ENCODE measurements at places on chromosomes 5 and 9. TPM values are rescaled to one million over a fixed set of nuclear protein-coding genes. Genes with fewer than 3 reads are reported as not detected.
A peak's percentile ranks its signal among the peaks of the same experiment; 100 is the strongest.

Gene ASPN
- total RNA-seq = 2.9 TPM

Gene TSSK1B
- 1.2 TPM for total RNA-seq

- H3K27me3 ChIP-seq = no peaks in the 10 kb centered on the region
- no peak for DNase-seq
- H3K36me3 ChIP-seq = no peaks in the 10 kb centered on the region
- H3K27ac ChIP-seq = no peak overlapping the region
- H3K4me1 ChIP-seq = no peaks in the 10 kb centered on the region
Observed at GRCh38 chr9:129783516-129784361, 19.2 kb upstream of the TOR1B start.

DNA sequence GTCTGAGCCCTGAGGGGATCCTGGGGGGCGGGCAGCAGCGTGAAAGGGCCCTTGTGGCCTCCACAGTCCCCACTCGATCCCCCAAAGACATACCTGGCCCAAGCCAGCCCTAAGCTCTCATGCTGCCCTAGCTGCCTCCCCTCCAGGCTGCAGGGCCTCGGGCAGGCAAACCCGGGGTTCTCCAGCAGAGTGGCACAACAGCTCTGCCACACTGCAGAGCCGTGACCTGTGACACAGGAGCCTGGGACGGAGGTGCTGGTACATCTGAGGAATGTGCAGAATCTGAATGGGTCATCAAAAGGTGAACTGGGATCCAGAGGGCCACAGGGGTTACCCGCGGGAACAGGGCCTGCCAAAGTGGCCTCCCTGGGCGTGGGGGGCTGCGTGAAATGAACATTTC lies 163.2 kb downstream of the DAB2IP start:
- no peaks in the 10 kb centered on the region for H3K27me3 ChIP-seq
- H3K4me3 ChIP-seq = no peak overlapping the region
- H3K27ac ChIP-seq = no peak overlapping the region
- H3K36me3 ChIP-seq = no peaks in the 10 kb centered on the region
- H3K4me1 ChIP-seq = peaks cover 6% of the 10 kb centered on the region

DNA sequence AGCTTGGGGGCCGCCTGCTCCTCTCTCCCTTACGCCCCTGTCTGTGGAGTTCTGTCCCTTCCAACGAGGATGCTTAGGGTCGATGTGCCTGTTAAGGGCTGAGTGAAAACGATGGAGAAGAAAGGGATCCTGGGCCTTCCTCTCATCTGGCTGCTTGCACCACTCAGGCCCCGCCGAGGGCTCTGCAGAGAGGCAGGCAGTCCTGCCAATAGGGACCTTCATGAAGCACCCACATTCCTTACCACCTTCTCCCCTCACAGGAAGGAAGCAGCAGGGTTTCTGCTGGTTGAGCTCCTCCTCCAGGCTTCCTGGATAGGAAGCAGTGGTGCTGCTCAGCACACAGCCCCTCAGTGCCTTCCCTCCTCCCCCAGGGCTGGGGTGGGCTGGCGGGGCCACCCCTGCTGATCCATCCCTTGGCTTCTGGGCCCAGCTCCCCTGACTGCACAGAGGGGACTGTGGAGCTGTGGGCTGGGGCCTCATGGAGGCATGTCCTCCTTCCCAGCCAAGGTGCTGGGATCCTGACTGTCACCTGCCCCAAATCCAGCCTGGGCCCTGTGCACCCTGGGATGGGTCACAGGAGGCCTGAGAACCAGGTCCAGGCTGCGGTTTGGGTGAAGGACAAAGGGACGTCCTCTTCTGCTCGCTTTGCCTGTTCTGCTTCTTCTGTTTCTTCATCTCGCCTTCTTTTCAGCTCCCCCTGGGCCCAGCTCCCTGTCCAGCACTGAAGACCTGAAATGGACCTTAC lies 50.5 kb downstream of the AHRR start:
- H3K4me1 ChIP-seq = peaks cover 39% of the 10 kb centered on the region
- H3K27ac ChIP-seq = peak overlapping the region; percentile 75
- H3K36me3 ChIP-seq = no peaks in the 10 kb centered on the region
- no peaks in the 10 kb centered on the region for H3K27me3 ChIP-seq

- H3K36me3 ChIP-seq = no peaks in the 10 kb centered on the region
- H3K27me3 ChIP-seq = no peaks in the 10 kb centered on the region
- no peak overlapping the region for H3K4me3 ChIP-seq
Observed at GRCh38 chr5:51001227-51001923, 334.9 kb downstream of the PARP8 start.

Gene GDNF
- total RNA-seq = 0.98 TPM

Gene TMEM8B
- 11.3 TPM for total RNA-seq

Gene MYMK
- not detected for total RNA-seq

Gene SGCD
- total RNA-seq = 6.9 TPM

GRCh38 chr5:3187771-3188425 lies 407.7 kb upstream of the IRX1 start:
- no peak overlapping the region for H3K4me3 ChIP-seq
- no peak for DNase-seq
- H3K27ac ChIP-seq = no peak overlapping the region
- H3K4me1 ChIP-seq = no peaks in the 10 kb centered on the region
- H3K36me3 ChIP-seq = no peaks in the 10 kb centered on the region
- H3K27me3 ChIP-seq = no peaks in the 10 kb centered on the region

DNA sequence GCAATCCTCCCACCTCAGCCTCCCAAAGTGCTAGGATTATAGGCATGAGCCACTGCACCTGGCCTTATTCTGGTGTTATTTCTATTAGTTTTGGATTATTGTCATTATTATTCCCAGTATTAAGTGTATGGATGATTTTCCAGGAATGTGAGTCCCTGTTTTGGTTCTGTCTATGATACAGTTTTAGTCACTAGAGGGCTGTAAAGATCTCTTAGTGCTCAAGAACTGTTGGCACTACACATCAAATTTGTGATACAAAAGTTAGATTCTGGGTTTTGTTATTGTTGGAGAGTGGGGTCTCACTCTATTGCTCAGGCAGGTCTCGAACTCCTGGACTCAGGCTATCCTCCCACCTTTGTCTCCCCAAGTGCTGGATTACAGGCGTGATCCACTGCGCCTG lies 12.1 kb downstream of the CCL28 start:
- no peaks in the 10 kb centered on the region for H3K27me3 ChIP-seq
- no peak overlapping the region for H3K27ac ChIP-seq
- no peak overlapping the region for H3K4me3 ChIP-seq
- DNase-seq = no peak
- no peaks in the 10 kb centered on the region for H3K36me3 ChIP-seq
- H3K4me1 ChIP-seq = peaks cover 4% of the 10 kb centered on the region

GRCh38 chr5:112694853-112695709 lies 42.6 kb upstream of the APC start:
- H3K4me1 ChIP-seq = no peaks in the 10 kb centered on the region
- H3K36me3 ChIP-seq = no peaks in the 10 kb centered on the region
- H3K27me3 ChIP-seq = no peaks in the 10 kb centered on the region

Gene PCDHGB3
- total RNA-seq = 5.4 TPM

DNA sequence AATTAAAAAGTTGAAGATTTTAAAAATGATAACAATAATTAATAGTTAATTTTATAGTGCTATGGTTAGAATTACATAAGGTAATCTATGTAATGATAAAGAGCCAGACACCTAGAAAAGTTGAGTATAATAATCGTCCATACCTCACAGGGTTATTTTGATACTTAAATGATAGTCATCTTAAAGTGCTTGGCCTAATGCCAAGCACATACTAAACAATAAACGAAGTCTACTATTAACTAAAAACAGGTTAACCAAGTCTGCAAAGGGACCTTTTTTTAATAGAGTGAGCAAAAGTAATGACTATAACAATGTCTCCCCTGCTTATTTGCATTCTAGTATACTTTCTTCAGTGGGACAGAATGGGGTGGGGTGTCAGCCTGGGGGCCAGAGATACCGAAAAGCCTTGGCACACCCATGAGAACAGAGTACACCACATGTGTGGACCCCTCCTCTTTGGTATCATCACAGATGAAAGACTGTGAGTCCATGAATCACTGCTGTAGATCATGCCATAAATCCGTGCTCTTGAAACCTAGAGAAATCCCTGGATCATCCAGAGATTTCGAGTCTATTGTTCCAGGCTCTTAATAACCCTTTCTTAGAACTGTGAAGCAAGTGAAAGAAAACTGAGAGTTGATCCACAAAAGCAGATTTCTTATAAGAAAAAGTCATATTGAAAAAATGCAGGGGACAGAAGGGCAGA lies 249.5 kb downstream of the PRELID2 start:
- H3K27ac ChIP-seq = no peak overlapping the region
- no peaks in the 10 kb centered on the region for H3K27me3 ChIP-seq
- no peaks in the 10 kb centered on the region for H3K36me3 ChIP-seq
- DNase-seq = no peak
- H3K4me3 ChIP-seq = no peak overlapping the region

GRCh38 chr5:131863700-131864099 lies 66.9 kb upstream of the FNIP1 start:
- H3K27ac ChIP-seq = no peak overlapping the region
- H3K36me3 ChIP-seq = no peaks in the 10 kb centered on the region
- no peak overlapping the region for H3K4me3 ChIP-seq
- H3K27me3 ChIP-seq = no peaks in the 10 kb centered on the region
- DNase-seq = no peak
- H3K4me1 ChIP-seq = no peaks in the 10 kb centered on the region

DNA sequence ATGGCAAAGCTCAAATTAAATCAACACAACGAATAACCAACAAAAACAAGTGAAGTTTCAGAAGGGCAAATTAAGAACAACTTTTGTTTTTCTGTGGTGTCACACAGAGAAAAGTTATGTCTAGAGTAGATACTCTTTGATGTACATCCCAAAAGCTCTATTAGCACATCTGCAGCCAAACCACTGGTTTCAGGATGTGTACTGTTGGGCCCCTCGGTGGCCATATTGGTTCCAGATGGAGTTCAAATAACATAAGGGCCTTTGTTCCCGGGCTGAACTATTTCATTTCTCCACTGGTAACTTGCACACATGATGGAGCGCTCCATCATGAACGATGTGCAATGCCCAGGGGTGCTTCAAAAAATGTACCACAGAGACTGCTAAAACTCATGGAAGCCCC lies 126.1 kb downstream of the SEMA5A start:
- no peaks in the 10 kb centered on the region for H3K36me3 ChIP-seq
- no peak overlapping the region for H3K27ac ChIP-seq
- H3K27me3 ChIP-seq = no peaks in the 10 kb centered on the region
- no peak overlapping the region for H3K4me3 ChIP-seq
- DNase-seq = no peak

DNA sequence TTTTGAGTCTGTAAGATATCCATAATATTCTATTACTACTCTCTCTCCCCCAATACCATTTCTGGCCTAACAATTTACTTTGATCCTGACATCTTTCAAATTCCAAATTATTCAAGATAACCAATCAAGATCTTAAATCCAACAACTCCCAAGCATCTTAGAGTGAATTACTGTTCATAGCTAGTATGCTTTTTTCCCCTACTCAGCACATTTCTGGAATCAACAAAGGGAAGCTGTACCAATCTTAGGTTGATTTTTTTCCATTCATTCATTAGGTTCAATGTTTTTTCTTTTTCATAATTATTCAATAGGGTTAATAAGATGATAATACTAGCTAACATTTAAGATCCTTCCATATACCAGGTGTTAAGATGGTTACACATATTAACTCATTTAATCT lies 50.3 kb upstream of the MTMR12 start:
- H3K36me3 ChIP-seq = peaks cover 39% of the 10 kb centered on the region
- no peak overlapping the region for H3K27ac ChIP-seq
- H3K4me3 ChIP-seq = no peak overlapping the region
- no peaks in the 10 kb centered on the region for H3K4me1 ChIP-seq

Gene FABP6
- 2.9 TPM for total RNA-seq

GRCh38 chr5:148950471-148950863 lies 112.4 kb downstream of the SH3TC2 start:
- H3K27ac ChIP-seq = peak overlapping the region; percentile 58
- H3K4me1 ChIP-seq = peaks cover 16% of the 10 kb centered on the region

Gene PCDHB15
- 3.2 TPM for total RNA-seq

- no peaks in the 10 kb centered on the region for H3K4me1 ChIP-seq
- no peaks in the 10 kb centered on the region for H3K27me3 ChIP-seq
- H3K36me3 ChIP-seq = no peaks in the 10 kb centered on the region
- H3K4me3 ChIP-seq = no peak overlapping the region
- no peak for DNase-seq
- H3K27ac ChIP-seq = no peak overlapping the region
Observed at GRCh38 chr5:141716009-141716408, 34.0 kb upstream of the ARAP3 start.

Gene ROR2
- 22.3 TPM for total RNA-seq

Gene FBXW11
- total RNA-seq = 40.5 TPM

Gene ANKRD20A1
- 18.2 TPM for total RNA-seq

- H3K27ac ChIP-seq = no peak overlapping the region
- H3K27me3 ChIP-seq = no peaks in the 10 kb centered on the region
Observed at GRCh38 chr5:55021410-55021809, 2.6 kb upstream of the GZMK start.

DNA sequence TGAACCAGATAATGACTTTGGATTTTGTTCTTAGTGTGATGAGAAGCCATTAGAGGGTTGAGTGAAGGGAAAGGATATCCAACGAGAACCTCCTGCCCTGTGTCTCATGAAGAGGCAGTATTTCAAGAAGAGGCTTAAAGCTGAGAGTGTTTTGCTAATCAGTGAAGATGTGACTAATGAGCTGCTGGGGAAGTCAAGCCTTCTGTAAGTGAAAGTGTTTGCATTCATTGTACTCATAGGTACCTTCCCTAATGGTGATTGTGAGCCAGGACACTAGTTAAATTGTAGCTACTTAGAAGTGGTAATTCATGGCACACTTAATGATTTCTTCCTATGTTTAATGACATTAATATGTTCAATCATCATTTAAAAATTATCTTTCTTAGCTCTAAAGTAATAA lies 23.7 kb downstream of the PIP5K1B start:
- H3K27me3 ChIP-seq = no peaks in the 10 kb centered on the region
- no peak for DNase-seq
- no peak overlapping the region for H3K4me3 ChIP-seq
- H3K4me1 ChIP-seq = no peaks in the 10 kb centered on the region
- no peaks in the 10 kb centered on the region for H3K36me3 ChIP-seq
- no peak overlapping the region for H3K27ac ChIP-seq

GRCh38 chr5:120545007-120545406 lies 80.9 kb downstream of the PRR16 start:
- no peak for DNase-seq
- no peaks in the 10 kb centered on the region for H3K27me3 ChIP-seq
- no peak overlapping the region for H3K4me3 ChIP-seq
- H3K4me1 ChIP-seq = no peaks in the 10 kb centered on the region
- no peaks in the 10 kb centered on the region for H3K36me3 ChIP-seq

DNA sequence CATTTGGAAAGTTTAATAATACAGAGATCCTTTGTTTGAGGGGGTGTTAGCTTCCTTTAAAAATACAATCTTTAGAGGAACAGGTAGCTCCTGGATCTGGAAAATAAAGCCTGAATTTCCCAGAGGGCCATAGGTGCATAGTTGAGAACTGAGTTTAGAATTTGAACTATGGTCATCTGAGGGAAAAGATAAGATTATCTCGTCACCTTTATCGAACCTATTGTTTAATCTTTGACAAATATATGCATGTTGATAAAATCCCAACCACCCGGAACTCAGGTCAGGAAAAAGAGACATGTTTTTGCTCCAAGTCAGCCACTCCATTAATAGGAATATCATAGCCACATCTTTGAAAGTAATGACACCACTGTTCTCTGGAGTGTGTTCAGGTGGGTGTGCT lies 91.7 kb upstream of the FAM169A start:
- no peaks in the 10 kb centered on the region for H3K36me3 ChIP-seq
- DNase-seq = no peak
- H3K4me1 ChIP-seq = no peaks in the 10 kb centered on the region
- H3K27me3 ChIP-seq = no peaks in the 10 kb centered on the region
- H3K27ac ChIP-seq = no peak overlapping the region

- no peak overlapping the region for H3K4me3 ChIP-seq
- H3K4me1 ChIP-seq = no peaks in the 10 kb centered on the region
- DNase-seq = peak; percentile 37
- H3K36me3 ChIP-seq = no peaks in the 10 kb centered on the region
Observed at GRCh38 chr9:98328770-98329169, 73.3 kb upstream of the TBC1D2 start.

- H3K36me3 ChIP-seq = no peaks in the 10 kb centered on the region
- H3K27me3 ChIP-seq = no peaks in the 10 kb centered on the region
- peaks cover 15% of the 10 kb centered on the region for H3K4me1 ChIP-seq
Observed at GRCh38 chr5:178372142-178372571, 139.6 kb upstream of the PHYKPL start.

Data from vagina (tissue), 2 donors.